ENCODE measurements at places on chromosomes 6 and 20.
A peak's percentile ranks its signal among the peaks of the same experiment; 100 is the strongest.

DNA sequence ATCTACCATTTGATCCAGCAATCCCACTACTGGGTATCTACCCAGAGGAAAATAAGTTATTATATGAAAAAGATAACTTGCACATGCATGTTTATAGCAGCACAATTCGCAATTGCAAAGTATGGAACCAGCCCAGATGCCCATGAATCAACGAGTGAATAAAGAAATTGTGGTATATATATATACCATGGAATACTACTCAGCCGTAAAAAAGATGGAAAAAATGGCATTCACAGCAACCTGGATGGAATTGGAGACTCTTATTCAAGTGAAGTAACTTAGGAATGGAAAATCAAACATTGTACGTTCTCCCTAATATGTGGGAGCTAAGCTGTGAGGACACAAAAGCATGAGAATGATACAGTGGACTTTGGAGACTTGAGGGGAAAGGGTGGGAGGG lies 100.0 kb upstream of the ADGRF4 start:
- no peak for DNase-seq

GRCh38 chr6:142682985-142683384 lies 262.0 kb downstream of the HIVEP2 start:
- DNase-seq, result no peak

DNA sequence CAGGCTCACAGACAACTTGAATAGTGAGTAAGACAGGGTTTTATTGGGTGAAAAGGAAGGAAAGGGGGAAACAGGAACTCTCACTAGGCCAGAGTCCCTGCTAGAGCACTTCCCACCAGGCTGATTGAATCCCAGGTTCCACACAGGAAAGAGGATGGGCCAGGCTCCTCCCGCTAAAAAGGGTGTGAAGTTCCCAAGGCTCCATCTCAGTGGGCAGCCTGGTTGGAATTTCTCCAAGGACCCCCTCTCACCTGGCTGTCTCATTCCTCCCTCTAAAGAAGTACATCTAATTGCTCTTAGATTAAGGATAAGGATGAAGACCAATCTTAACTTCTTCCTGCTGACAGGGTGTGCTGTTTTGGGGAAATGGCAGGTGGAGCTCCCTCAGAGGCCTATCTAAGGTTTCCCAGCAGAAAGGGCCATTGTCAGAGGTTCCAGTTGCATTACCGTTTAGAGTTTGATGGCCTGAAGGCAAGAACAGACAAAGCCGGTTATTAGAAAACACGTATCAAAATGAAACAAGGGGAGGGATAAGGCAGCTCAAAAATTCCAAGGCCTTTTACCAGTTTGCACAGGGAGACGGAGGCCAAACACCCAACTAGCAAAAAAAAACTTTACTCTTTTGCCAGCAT lies 21.5 kb downstream of the COL19A1 start:
- no peak for DNase-seq

DNA sequence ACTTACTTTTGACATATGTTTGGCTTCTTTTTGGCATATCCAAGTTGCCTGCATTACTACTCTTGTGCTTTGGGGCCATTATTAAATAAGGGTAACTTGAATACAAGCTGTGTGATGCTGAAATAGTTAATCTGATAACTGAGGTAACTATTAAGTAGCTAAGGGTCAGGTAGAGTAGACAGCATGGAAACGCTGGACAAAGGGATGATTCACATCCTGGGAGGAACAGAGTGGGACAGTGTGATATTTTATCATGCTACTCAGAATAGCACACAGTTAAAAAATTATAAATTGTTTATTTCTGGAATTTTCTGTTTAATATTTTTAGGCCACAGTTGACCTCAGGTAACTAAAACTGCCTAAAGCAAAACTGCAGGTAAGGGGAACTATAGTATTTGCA lies 483.9 kb downstream of the RFPL4B start:
- DNase-seq, result no peak

- DNase-seq, result no peak
Observed at GRCh38 chr6:157980288-157981131, 1.2 kb upstream of the SYNJ2 start.

GRCh38 chr20:63567386-63568169 lies 6.5 kb downstream of the HELZ2 start:
- DNase-seq, result no peak

GRCh38 chr20:8260837-8261251 lies 128.8 kb downstream of the PLCB1 start:
- no peak for DNase-seq

- no peak for DNase-seq
Observed at GRCh38 chr6:2375443-2375842, 130.0 kb upstream of the GMDS start.

DNA sequence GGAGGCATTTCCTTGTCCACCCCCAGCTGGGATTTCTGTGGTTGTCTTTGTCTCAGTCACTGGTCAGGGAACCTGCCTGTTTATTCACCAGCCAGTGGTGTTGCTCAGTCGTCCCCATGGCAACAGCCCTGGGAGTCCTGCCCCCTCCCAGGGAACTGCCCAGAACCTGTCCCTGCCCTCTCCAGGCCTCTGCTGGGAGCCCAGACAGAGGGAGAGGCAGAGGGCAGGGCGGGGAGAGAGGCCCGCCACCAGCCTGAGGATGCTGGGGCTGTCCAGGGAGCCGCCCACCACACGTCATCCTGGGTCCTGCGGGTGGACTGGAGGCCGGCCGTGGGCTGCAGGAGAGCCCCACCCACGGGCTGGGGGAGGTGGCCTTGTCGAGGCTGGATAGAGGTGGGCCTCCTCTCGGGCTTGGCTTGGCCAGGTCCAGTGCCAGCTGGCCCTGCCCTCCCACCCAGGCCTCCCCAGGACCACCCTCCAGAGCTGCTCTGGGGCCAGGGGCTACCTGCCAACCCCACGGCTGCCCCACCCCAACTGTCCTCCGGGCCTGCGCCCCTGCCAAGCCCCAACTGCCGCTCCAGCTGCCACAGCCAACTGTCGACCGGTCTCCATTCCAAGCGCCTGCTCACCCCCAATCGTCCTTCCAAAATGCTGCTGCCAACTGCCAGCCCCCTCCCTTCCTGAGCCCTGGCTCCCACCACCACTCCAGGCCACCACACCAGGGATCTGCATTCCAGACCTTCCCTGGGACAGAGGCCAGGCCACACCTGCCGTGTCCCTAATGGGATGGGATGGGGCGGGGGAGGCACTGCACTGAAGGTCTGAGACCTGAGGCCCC lies 4.2 kb upstream of the ZBTB46 start:
- peak; percentile 99 for DNase-seq

DNA sequence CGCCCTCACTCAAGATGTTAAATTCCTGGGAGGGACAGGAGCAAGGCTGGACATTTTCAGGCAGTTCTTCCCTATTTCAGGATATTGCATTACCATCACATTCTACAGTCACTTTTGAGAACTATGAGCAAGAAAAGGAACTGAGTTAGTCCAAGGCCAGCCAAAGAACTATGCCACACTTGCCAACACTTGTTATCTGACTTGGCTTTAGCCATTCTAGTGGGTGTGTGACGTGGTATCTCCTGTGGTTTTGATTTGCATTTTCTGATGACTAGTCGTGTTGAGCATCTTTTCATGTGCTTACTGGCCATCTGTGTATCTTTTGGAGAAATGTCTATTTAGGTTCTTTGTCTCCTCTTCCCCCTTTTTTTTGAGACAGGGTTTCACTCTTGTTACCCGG lies 12.0 kb downstream of the XRN2 start:
- peak; percentile 36 for DNase-seq

DNA sequence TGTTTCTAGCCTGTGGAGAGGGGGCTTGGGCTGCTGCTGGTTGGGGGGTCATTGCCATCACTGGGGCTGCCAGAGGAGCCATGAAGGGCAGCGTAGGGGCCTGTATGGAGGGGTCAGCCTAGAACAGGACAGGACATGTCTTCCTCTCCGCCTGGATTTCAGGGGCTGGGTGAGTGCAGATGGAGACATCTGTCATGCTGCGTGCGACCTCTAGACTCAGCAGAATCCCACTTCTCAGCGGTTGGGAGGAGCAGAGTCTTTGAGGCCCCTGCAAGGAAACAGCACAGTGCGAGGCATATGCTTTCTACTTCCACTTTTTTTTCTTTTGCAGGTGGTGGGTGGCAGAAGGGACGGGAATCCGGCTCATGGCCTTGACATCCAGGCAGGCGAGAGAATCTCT lies 67.9 kb downstream of the EZR start:
- no peak for DNase-seq

DNA sequence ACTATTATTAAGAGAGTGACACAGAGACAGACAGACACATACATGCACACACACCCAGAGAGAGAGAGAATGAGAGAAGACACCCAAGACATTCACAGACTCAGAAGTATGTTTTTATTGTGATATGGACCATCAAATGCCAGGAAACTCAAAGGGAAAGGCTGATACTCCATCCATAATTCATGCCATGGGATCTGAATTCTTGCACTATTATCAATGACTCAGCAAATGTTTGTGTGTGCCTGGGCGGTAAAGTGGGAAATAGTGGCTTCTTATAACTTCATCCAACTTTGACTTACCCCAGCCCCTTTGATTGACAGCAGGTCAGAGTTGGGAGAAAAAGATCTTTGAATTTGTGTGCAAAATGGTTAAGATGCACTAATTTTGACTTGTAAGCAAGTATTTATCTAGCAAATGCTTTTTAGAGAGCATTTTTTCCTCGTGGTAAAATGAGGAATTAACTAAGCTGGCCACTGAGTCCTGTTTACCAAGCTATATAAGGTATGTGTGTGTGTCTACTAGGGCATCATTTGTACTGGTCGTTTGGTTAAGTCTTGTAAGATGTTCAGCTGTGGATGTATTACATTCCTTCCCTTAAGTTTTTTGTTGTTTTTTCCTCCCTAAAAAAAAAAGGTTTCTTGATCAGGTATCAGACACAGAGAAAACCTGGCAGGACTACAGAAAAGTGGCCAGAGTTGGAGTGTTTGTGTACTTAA lies 3.0 kb upstream of the CCN2 start:
- DNase-seq, result no peak

DNA sequence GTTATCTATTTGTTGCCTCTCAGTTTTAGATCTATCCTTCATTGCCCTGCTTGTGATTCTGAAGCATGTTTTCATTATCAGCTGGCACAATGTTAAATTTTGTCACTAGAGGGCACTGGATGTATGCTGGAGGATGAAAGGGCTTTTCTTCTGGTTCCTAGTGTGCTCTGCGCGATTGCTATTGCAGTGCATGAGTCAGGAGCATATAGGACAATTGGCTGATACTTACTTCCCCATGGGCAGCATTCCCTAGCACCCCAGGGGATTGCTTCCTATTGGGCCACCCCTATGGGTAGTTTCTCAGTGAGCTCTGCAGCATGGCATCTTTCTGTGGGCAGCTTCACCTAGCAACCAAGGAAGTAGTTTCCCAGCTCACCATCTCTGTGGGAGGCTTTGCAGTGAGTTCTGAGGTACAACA lies 280.3 kb upstream of the SYNCRIP start:
- peak; percentile 13 for DNase-seq
